Renal cortical epithelial cell (primary cell): ENCODE measurements at places on chromosomes 13 and 19. TPM values are rescaled to one million over a fixed set of nuclear protein-coding genes. Genes with fewer than 3 reads are reported as not detected.

CDC16 gene
- 47.6 and 118 TPM in 2 replicates for total RNA-seq

DNA sequence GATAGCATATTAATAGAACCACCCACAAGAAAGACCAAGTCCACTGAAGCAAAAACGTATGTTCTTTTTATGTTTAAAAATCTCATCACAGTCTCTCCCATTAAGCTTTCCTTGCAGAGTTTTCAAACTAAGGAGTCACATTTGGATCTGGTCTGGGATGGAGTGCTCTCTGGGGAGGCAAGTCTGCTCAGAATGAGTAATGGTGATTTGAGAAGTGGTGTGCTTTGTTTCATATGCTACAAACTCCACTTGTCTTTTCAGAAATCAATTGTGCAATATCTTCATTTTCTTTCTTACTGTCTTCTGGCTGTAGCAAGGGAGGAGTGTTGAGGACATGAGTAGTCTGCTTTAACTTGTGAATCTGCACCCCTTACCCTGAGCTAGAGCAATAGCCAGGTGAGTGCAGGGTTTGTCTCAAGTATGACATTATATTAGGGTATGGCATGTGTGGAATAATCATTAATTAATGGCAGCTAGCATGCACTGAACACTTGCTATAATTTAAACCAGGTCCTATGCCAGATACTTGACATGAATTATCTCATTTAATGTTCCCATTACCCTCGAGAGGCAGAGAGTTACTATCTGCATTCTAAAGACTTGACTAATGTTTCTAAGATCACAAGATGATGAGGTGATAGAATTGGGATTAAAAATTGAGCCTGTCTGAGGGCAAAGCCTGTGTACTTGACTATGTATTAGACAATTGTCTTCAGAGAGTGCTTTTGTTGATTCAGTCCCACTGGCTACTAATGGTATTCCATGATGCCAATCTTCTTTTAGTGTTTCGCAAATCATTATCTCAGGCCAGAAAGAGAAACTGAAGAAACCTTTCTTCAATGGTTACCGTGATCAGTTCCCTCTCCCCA lies 171.8 kb downstream of the GPC6 start:
- DNase-seq = peak; percentile 36

GRCh38 chr13:100890645-100891044 lies 216.1 kb upstream of the TMTC4 start:
- no peak for DNase-seq

DNA sequence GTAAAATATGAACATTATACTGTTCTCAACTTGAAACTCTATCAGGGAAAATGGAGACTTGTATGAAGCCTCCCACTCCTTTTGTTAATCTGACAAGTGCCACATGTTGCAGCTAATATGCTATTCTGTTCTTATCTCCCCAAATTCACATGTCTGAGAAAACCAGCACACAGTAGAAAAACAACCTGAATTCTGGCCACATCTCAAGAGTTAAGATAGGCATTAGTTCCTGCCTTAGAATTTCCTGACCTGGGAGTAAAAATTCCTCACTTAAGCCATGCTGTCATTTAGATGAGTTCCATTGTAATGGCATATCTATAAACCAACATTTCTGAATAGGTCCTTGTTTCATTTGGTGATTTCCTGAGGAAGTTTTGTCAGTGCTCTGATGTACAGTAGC lies 1098.5 kb downstream of the EFNB2 start:
- DNase-seq = no peak

- peak; percentile 42 for DNase-seq
Observed at GRCh38 chr19:33416307-33417215, 43.1 kb downstream of the CEBPG start.
